Fibroblast of pulmonary artery (primary cell): ENCODE measurements at places on chromosomes 11 and 22.
A peak's percentile ranks its signal among the peaks of the same experiment; 100 is the strongest.

DNA sequence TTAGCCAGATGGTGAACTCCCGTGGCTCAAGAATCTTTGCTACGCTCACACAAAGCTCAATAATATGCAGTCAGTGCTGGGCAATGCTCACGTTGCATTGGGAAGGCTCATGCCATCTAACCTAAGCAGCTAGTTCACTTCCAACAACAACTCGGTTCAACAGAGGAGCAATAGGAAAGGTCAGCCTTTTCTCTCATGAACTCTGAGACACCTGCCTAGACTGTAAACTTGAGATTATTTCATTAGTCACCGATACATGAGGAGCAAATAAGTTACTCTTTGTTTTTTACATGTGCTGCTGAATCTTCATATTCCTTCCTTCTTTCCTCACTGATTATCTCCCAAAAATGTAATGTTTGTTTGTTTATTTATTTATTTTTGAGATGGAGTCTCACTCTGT lies 9.0 kb downstream of the SLC5A4 start:
- no peak for DNase-seq

- DNase-seq, result peak; percentile 59
These were observed 20.9 kb downstream of the DKK3 start for GRCh38 chr11:11987503-11988022.

DNA sequence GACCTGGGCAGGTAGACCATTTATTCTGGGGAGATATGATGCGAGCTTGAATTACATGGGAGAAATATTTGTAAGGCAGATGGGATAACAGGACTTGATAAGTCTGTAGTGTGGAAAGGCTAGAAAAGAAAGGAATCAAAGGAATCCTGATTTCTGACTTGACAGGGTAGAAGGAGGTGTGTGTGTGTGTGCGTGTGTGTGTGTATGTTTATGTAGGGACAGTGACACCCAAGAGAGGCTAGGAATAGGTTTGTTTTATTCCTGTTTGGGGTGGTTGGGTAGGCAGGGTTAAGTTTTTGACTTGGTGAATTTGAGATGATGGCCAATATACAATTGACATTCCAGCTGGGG lies 390 bp upstream of the HTATIP2 start:
- no peak for DNase-seq

- no peak for DNase-seq
These were observed 1.4 kb downstream of the TMX2 start for GRCh38 chr11:57713835-57714234.

GRCh38 chr11:69427337-69427736 lies 54.1 kb upstream of the LINC01488 start:
- DNase-seq, result no peak

DNA sequence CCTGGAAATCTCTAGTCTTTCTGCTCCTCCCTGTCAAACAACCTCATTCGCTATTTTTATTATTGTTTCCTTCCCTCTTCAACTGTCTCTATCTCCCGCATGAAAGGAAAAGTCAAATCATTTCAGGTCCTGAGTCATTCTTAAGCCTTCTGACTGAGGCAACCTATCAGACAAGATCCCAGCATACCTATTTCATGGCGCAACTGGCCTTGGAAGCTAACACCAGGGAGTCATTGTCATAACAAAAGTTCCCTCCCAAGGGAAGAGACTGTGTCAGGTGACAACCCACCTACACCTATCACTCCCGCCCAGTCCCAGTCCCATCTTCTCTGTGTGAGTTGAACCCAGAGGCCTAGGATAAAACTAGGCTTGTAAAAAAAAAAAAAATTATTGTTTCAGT lies 10.2 kb upstream of the ARHGAP42 start:
- no peak for DNase-seq

DNA sequence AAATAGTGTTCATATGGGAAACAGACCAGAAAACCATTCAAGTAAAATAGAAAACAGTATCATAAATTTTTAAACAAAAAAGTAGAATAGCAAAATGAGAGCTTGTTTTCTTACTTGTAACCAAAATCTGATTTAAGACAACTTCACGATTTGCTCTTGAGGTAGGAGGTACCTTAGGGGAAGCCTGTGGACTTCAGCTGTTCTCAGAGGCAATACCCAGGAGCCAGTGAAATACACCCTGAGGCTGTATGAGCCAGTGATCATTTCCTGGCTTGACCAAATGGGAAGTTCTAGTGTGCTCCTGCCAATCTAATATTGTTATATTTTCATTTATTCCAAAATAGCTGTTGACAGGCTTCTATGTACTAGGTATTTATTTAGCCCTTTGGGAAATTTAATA lies 104.8 kb downstream of the ARHGAP42 start:
- DNase-seq, result no peak

GRCh38 chr22:41197038-41197972 lies 7.8 kb upstream of the L3MBTL2 start:
- peak; percentile 47 for DNase-seq

GRCh38 chr11:8814923-8815240 lies 96.1 kb upstream of the AKIP1 start:
- no peak for DNase-seq

DNA sequence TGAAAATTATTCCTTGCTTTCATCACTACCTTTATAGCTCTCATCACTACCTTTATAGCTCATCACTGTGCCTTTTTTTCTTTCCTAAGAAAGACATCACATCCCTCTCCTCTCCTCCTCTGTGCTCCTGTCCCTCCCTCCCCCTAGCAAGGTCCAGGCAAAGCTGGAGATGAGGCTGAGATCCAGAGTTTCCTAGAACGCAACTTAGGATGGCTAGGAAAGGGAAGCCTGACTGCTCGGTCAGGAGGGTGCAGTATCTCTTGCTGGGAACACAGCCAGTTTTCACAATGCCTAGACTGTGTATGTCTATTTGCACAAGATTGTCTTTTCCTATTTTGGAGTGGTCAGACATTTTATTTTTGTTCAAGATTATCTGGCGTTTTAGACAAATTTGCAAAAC lies 24.7 kb downstream of the TUB start:
- DNase-seq, result no peak

- no peak for DNase-seq
These were observed 7.6 kb downstream of the TP53I11 start for GRCh38 chr11:44943118-44943517.

GRCh38 chr11:12238420-12238819 lies 128.0 kb downstream of the MICAL2 start:
- DNase-seq, result peak; percentile 50

DNA sequence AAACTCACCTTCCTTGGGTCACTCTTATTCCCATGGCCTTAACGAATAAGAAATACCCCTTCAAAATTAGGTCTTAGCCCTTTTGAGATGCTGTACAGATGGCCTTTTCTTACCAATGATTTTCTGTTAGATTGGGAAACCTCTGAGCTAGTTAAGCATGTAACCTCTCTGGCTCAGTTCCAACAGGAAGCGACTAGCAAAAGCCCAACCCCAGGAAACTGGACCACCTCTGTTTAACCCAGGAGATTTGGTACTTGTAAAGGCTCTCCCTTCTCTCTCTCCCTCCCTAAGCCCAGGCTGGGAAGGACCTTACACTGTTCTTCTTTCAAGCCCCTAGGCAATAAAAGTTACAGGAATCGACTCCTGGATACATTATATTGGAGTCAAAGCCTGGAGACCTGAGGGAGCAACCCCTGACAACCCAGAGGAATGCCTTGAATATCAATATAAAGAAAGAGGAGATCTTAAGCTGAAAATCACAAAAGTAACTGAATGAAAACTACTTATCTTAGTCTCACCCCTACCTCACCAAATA lies 11.7 kb downstream of the APIP start:
- peak; percentile 29 for DNase-seq

- no peak for DNase-seq
These were observed 61.7 kb downstream of the DDI1 start for GRCh38 chr11:104098132-104098531.

GRCh38 chr22:48256041-48256739 lies 1493.7 kb downstream of the TBC1D22A start:
- no peak for DNase-seq

DNA sequence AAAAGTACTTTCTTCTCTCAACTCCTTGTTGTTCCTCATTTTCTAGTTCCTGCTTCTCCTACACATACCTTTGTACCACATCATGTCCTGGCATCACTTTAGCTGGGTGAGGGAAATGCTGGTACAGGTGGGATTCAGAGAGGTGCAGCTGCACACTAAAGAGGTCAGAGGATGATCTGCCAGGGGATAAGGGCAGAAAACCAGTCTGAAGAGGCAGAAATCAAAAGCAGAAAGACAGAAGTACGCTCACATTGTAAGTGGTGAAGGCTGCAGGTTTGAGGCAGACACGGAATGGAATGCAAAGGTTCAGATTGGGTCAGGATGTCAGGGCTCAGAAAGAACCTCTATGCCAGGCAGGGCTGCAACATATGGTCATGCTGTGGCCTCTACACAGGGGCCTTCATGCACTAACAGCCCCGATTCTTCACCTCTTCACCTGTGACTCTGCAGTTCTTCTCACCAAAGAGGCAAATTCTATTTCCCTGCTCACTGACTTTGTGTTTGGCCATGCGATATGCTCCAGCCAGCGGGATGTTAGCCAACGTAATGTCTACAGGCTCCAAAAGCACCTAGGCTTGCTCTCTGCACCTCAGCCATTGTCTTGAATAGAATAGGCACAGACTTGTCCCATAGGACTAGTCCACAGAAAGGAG lies 373.7 kb downstream of the NXPE2 start:
- DNase-seq, result no peak

- DNase-seq, result no peak
These were observed 15.9 kb downstream of the PTDSS2 start for GRCh38 chr11:465896-466530.

GRCh38 chr11:45551191-45551713 lies 114.2 kb downstream of the CHST1 start:
- no peak for DNase-seq

DNA sequence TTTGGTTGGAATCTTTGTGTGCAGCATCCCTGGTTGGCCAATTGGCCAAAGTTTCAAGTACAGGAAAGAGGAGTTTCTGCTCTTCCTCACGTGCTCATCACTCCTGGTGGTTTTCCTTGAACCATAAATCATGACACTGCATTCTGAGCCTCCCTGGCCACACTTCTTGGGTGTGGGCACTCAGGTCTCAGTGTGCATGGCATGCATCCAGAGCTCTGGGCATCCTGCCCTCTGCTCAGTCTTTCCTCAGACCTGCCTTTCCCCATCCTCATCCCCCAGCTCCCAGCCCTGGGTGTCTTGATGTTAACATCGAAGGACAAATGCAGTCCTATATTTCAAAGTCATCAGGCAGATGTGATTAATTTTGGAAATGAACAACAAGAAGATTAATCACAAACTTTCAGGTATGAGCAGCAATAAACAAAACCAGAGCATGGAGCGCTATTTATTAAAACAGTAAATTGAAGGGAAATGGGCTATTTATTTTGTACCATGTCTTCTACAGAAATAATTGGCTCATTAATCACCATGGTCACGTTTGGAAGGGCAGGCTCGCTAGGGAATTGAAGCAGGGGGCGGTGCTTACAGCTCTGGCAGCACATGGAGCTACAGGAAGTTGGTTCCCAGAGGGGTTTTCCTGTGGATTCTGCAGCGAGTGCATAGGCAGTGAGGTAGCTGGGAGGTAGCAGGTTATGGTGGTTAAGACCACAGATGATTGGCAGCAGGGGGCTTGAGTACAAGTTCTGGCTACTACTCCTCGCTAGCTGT lies 89.6 kb downstream of the CSNK2A3 start:
- DNase-seq, result no peak

GRCh38 chr11:133545199-133545803 lies 13.0 kb upstream of the OPCML start:
- DNase-seq, result no peak

DNA sequence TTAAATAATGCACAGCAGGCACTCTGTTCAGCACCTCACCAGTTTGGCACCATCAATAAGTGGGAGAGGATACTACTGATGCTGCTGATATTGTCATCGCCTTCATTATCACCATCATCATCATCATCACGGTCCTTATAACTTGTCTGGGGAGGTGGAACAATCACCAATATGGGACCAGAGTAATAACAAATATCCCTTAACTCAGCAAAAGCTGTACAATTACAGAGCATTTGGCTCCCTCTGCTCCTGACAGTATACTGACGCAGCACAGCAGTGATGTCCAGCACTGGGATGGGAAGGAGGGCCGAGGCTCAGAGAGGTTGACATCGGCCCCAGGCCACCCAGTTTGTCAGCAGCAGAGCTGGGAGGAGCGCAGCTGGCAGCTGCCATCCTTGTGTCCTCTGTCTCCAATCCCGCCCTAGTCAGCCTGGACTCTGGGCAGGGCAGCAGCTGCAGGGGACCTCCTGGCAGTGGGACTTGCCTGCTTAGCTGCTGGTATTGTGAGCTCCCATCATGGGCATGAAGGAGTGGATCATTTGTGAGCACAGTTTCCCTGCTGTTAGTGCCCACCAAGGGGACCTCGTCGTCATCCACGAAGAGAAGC lies 90.0 kb downstream of the DHCR7 start:
- no peak for DNase-seq
